ENCODE measurements at places on chromosomes 7 and 10. TPM values are rescaled to one million over a fixed set of nuclear protein-coding genes. Genes with fewer than 3 reads are reported as not detected.

PTPRN2 gene
- 0.04 TPM for total RNA-seq

FBXO24 gene
- total RNA-seq = 0.70 TPM

VENTX gene
- not detected for total RNA-seq

FRAT1 gene
- total RNA-seq = 1.6 TPM

NAT16 gene
- not detected for total RNA-seq

Data from hair follicular keratinocyte (primary cell).